ENCODE measurements at places on chromosomes 5 and 9.

- no peak for DNase-seq
Measured at GRCh38 chr9:11194246-11194645, 581.4 kb upstream of the PTPRD start.

- DNase-seq, result no peak
Measured at GRCh38 chr5:143649937-143650621, 161.9 kb upstream of the HMHB1 start.

DNA sequence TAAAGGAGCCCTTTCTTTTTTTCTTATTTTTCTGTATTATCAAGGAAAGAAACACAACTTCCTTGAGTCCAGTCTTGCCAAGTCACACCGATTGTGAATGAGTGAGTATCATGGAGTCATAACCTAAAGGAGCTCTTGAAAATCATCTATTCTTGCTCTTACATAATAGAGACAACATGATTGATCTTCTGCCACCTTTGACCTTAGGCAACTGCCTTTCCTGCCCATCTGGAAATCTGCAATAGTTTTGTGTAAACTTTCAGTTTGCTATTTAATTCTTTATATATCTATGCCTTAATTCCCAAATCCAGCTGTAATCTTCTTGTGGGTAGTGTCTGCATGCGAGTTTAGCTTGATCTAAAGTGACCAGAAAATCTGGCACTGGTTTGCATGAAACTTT, 149.9 kb upstream of the FST start:
- no peak for DNase-seq

- no peak for DNase-seq
Measured at GRCh38 chr5:168156170-168156569, 135.3 kb upstream of the WWC1 start.

DNA sequence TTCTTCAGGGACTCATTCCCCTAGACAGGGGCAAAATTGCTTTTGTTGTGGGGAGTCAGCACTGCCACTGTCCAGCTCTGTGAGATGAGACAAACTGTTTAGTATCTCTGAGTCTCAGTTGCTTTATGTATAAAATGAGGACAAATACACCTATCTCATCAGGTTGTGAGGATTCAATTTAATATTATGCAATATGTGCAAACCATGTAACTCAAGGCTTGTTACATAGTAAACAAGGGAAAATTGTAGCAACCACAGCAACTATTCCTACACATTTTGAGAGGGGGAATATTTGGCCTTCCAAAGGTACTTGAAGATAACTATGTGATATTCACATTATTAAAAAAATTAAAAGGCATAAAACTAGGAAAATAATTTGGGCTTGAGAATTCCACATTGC, 411.9 kb upstream of the SLC30A5 start:
- no peak for DNase-seq
